IPS DF 19.7 (cell line): ENCODE measurements at places on chromosomes 4 and X.
A peak's percentile ranks its signal among the peaks of the same experiment; 100 is the strongest.

GRCh38 chr4:152265149-152265621, 270.7 kb downstream of the FBXW7 start:
- DNase-seq = no peak

GRCh38 chr4:87523307-87523706, 5.9 kb downstream of the SPARCL1 start:
- no peak for DNase-seq

- DNase-seq = no peak
These were observed 46.4 kb upstream of the FGG start for GRCh38 chr4:154658680-154659405.

- no peak for DNase-seq
These were observed 307.8 kb upstream of the GIMD1 start for GRCh38 chr4:106676173-106676921.

GRCh38 chr4:6287017-6287788, 17.6 kb downstream of the WFS1 start:
- no peak for DNase-seq

DNA sequence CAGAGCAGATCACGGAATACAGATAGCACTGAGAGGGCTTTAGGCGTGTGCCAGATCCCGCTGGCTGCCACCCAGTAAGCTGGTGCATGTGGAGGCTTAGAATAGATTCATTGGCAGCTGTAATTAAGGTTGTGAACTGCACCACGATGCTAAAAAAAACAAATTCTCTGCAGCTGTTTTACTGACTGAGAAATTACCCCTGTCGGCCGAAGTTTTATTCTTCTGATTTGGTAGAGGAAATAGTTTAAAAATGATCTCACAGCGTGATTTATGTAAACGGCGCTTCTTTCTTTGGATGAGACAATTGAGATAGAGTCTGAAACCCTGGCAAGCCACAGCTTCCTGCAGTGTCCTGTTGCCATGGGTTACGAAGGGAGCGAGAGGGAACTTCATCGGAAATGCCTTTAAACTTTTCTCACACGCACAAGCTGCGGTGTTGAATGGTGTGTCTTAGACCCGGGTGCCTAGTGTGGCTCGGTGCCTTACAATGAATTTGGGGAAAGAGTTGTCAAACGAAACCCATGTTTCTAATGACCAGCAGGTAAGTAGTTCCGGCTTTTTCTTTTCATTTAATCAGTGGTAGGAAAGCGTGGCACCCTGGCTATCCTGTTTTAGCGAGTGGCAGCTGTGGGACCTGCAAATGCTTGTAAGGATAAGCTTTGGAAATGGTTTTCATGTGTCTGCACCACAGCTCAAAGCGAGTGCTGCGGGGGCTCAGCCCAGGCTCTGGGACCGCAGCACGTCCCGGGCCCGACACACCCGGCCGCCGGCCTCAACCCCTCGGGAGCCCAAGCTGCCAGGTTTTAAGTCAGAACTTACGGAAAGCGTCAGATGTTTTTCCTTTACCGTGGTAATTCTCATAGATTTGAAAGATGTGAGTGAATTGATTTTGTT, 71.7 kb upstream of the HGFAC start:
- DNase-seq = peak; percentile 56

DNA sequence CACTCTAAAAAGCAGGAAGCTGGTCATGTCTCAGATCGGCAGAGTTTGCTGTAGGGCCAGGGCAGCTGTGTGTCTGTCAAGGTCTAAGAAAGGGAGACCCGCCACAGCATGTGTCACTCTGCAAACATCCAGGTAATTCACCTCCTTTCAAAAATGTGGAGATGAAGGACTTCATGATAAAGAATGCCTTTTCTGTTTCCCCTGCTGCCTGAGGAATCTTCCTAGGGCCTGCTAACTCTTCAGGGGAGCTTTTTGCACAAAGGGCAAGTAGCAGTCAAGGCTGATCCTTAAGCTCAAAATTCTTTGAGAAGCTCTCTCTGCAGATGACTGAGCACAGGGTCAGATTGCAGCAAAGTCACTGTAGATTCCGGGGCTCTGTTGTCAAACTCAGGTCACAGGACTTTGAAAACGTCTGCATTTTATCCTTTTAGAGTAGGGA, 21.1 kb downstream of the RASL11B start:
- no peak for DNase-seq

DNA sequence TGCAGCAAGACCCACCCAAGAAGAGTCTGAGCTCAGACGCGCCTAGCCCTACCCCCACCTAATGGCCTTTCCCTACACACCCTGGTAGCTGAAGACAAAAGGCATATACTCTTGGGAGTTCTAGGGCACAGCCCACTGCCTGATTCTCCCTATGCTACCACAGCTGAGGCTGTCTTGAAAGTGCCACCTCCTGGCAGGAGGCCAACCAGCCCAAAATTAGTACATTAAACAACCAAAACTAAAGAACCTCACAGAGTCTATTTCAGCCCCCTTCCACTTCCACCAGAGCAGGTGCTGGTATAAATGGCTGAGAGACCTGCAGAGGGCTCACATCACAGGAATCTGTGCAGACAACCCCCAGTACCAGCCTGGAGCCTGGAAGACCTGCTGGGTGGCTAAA, 119.1 kb downstream of the HMGN5 start:
- no peak for DNase-seq

DNA sequence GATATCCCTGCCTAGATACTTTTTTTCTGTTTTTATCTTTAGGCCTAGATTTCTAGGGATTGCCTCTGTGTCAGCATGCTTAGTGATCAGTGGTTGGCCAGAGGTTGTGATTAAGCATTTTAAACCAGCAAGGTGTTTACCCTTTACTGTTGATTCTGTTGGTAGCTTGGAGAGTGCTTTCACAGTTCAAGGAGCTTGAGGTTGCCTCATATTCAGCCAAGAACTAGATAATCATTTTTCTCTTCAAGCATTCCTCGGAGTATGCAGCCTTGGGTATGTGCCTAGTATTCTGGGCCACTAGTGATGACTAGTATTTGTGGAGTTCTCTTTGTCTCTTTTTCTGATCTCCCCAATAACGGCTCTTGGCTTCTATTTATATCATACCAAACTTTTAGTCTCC, 20.4 kb downstream of the APOOL start:
- DNase-seq = no peak

DNA sequence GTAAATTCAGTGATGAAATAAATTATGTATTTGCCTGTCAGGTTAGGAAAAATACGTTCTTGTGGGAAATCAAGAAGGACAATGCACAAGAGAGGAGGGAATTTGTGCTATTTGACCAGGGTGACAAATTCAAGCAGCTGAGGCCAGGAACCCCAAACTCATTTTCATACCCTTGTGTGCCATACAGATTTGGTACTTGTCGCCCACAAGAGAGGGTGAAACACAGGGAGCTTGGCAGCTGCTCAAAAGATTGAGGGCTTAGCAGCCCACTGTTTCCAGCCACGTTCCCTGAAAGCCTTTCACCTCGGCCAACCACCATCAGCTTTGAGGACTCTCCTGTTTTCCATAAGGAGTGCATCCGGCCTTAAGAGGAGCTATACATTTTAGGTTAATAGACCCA, 111.2 kb downstream of the COL25A1 start:
- no peak for DNase-seq

GRCh38 chr4:145909773-145910172, 28.9 kb downstream of the ZNF827 start:
- DNase-seq = no peak

GRCh38 chr4:145539671-145540070, 58.0 kb downstream of the SMAD1 start:
- no peak for DNase-seq

- DNase-seq = no peak
These were observed 1293.1 kb downstream of the PCDH19 start for GRCh38 chrX:99117011-99117410.

DNA sequence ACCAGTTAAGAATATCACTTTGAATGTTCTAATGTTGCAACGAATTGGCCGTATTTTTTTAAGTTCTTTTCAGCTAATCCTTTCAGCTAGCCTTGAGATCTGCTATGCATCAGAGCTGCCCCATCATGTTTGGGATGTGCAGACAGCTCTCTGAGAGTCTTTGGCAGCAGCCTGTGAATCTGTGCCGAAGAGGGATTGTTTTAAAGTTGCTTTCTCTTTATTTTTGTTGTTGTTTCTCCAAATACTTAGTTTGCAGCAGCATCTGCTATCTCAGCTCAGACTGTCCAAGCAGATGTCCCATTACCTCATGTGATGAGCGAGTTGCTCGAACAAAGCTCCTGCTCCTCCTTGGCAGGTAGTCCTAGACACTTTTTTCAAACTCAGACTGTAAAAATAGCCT, 1002.5 kb upstream of the INTU start:
- no peak for DNase-seq

DNA sequence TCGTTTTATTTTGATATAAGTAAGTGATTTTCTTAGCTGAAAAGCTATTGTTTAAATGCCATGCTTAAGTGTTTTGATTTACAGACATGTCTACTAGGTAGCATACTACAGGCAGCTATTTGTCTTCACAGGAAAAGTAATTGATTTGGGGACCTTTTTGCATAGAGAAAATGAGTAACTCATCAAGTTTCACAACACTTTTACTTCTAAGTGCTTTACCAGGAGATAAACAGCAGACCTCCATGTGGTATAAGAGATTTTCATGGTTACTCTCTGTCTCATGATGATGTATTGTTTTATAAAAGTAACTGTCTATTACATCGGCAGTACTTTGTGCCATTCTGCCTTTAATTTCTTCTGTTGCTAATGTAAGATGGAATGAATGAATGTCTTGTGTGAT, 28.7 kb downstream of the RBPJ start:
- no peak for DNase-seq

DNA sequence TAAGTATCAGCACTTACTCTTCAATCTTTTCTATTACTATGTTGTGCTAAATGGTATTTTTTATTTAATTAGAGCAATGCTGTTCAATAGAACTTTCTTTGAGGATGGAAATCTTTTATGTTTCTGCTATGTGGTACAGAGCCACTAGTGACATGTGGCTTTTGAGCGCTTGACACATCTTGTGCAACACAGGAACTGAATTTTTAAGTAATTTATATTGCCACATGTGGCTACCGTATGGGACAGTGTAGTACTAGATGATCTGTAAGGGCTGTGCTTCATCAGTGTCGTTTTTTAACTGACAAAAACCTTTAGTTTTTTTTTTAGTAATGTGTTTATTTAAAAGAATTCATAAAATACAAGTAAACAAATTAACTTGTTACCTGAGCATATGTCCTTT, 22.4 kb downstream of the HPRT1 start:
- no peak for DNase-seq

- no peak for DNase-seq
These were observed 56.0 kb upstream of the RASGEF1B start for GRCh38 chr4:81527709-81528108.

DNA sequence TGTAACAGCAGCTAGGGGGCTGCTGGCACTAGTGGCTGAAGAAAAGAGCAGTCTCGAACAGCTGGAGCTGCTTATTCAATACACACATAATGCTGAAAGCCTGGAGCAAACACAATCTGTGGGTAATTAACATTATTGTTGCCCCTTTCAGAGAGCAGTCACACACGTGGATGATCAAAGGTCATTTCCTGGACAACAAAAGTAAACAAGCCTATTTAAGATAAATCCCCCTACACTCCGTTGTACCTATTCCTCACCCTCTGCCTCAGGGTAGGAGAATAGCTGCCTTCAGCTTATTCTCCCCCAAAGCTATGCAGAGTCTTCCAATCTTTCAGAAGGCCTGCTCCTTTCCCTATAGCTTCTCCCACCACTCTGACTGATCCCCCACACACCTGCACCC, 803.9 kb downstream of the C4orf33 start:
- DNase-seq = no peak

- DNase-seq = no peak
These were observed 197.3 kb downstream of the CFAP299 start for GRCh38 chr4:80532674-80533333.

GRCh38 chr4:57077550-57078343, 32.4 kb downstream of the IGFBP7 start:
- DNase-seq = peak; percentile 82

DNA sequence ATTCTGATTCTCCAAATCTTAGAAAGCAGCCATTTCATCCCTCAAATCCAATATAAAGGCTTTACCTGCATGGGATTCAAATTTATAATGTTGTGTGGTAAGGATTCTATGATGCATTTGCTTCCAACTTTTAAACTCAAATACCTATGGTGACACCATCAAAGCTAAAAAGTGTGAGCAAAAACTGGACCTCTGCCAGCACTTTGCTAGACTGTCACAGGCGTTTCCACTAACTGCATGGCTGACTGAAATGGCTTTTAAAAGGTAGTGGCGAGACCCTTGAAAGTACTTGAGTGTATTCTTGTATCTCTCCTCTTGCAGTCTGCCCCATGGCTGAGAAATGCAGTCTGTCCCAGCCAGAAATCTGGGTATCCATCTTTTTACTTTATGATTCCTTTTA, 169.4 kb downstream of the AMELX start:
- DNase-seq = no peak

DNA sequence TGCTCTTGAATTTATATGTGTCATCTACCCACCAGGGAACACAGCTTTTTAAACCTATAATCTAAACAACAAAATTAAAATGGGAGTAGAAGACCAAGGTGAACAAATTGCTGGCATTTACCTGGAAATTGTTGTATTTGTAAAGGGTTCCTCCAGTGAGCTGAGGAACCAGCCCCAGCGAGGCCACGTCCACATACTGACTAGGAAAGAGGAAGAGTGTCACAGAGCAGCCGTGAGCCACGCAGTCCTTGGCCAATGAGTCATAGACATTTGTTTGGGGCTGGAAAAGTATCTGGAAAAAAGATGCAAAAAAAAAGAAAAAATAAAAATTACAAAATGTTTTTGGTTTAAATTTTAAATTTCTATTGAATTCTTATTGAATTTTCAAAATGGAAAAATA, 58.7 kb downstream of the METTL14 start:
- DNase-seq = no peak

DNA sequence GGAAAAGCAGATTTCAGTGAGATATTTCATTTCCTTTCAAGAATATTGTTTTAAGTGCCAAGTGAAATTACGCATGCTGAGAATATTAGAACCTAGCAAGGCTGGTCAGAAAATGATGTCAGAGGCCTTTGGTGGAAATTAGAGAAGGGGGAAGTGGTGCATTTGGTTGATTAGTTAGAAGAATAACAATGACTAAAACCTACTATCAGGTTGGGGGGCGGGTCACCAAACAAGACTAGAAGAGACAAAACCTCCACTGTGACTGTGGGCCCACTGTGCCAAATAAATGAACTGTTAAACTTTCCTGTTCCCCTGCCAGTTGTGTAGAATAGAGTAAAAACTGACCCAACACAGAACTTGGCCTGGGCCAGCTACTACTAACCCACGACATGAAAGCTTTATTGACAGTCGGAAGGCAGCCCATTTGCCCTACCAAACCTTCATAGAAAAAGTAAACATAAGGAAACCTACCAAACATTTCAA, 2.9 kb downstream of the RAPGEF2 start:
- no peak for DNase-seq
